Occipital lobe (tissue), 3 donors: ENCODE measurements at places on chromosomes 6 and 20.

GRCh38 chr6:64497634-64498033 is 862.0 kb downstream of the PHF3 start:
- no peak for DNase-seq

DNA sequence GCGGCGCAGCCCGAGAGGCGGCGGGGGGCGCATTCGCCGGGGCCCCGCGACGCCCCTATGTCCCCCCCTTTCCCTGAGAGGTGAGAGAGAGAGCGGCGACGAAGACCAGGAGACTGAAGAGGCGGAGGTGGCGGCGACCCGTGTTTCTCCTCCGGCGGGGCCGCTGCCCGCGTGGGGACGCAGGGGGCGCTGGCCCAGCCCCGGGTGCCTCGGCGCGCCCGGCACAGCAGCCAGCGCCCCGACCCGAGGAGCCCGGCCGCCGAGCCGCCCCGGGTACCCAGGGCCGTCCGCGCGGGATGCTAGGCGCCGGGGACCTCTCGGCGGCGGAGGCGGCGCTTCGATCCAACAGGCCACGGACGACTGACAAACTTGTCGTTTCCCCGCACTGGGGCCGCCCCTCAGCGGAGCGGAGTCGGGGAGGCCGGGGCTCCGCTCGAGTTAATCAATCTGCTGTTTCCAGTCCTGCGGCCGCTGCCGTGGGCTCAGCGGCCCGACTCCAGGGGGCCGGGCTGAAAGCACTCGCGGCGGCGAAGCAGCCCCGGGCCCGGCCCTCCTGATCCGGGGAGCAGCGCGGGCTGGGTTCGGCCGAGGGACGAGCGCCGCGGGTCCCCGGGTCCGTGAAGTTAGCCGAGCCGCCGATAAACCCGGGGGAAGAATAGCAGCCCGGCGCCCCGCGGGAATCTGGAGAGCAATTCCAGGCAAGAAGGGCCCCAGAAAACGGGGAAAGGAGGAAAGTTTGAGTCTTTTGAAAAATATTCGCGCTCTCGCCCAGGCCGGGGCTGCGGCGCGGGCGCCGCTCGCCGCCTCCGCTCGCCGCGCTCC is 631 bp downstream of the MDGA1 start:
- DNase-seq, result no peak

DNA sequence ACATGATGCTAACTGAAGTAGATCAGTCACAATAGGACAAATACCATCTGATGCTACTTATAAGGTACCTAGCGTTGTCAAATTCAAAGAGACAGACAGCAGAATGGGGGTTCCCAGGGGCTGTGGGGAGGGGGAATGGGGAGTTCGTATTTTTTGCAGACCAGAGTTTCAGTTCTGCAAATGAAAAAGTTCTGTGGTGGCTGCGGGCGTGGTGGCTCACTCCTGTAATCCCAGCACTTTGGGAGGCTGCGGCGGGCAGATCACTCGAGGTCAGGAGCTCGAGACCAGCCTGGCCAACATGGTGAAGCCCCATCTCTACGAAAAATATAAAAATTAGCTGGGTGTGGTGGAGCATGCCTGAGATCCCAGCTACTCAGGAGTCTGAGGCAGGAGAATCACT is 68.1 kb downstream of the SLC22A23 start:
- DNase-seq, result no peak

DNA sequence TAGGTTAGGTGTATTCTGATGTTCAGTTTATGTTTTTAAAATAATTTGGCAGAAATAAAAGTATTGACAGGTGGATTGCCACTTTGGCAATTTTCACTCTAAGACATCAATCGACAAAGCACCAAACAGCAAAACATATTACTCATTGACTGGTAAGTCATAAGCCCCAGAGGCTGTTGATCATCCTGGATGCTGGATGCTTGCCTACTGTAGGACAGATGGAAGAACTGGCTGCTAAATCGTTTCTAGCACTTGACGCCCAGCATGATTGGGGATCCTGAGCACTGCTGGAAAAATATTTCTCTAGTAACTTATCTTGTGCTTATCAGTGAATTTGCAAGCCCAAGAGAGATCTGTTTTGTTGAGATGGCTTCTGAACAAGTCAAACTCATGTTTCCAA is 1001.9 kb upstream of the FLRT3 start:
- no peak for DNase-seq

GRCh38 chr6:154894902-154895301 is 100.2 kb upstream of the TIAM2 start:
- no peak for DNase-seq

DNA sequence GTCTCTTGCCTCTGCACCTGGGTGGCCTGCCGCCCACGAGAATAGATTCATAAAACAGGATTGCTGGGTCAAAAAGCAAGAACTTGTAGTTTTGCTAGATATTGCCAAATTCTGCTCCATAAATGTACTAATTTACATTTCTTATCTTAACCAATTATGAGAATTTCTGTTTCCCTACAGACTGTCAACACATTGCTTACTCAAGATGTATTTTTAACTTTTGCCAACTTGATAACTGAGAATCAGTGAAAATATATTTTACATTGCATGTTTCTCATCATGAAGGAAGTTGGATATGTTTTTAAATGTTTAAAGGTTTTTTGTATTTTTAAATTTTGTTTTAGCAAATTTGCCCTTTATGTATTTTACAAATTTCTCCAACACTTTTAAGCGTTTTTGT is 664.8 kb downstream of the MMUT start:
- no peak for DNase-seq

DNA sequence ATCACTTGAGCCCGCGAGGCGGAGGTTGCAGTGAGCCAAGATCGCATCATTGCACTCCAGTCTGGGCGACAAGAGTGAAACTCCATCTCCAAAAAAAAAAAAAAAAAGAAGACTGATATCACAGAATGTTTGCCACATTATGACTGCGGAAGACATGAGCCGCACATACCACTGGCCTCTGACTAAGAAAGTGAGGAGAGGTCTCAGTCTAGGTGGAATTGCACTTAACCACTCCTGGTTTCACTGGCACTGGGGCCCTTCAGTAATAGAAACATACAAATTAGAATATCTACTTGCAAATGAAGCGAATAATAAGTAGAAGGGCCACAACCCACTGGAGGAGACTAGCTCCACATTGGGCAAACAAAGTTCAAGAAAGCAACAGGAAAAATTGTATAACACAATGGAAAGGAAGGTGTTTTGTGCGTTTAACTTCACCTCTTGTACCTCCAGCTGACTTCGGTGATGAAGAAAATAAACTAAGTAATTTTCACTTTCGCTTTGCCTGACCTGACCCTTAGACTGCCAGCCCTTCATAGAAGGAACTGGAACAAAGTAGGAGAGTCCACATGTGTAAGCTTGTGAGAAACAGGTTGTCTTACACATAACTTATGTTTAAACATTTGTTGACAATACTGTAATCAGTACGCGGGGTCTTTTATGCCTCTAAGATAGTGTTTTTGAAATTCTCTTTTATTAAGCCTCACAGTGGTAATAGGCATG is 147.5 kb upstream of the TSHZ2 start:
- no peak for DNase-seq

DNA sequence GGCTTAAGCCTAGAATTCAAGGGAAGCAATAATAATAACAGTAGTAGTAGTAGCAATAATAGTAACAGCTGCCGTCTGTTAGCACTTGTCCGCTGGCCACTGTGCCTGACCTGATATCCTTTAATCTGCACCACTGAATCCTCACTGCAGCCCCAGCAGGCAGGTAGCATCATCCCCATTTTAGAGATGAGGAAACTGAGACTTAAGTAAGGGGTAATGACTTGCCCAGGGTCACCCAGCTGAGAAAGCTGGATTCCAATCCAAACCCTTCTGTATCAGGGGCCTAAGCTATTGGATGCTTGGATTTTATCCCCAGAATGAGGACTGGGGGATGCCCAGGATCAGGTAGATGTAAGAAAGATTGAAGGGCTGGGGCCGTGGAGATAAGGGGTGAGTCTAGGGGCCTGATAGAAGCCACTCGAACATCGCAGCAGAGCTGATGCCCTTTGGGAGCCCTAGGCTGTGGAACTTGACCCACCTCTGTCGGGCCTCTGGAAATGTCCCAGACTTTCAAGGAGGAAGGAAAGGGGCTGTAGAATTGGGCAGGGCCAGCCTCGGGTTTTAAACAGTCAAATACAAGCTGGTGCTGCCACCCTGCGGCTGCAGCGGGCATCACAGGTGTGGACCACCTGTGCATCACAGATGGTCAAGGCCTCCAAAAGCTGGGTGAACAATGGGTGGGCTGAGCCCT is 102.1 kb upstream of the MYL9 start:
- DNase-seq, result peak; percentile 21

DNA sequence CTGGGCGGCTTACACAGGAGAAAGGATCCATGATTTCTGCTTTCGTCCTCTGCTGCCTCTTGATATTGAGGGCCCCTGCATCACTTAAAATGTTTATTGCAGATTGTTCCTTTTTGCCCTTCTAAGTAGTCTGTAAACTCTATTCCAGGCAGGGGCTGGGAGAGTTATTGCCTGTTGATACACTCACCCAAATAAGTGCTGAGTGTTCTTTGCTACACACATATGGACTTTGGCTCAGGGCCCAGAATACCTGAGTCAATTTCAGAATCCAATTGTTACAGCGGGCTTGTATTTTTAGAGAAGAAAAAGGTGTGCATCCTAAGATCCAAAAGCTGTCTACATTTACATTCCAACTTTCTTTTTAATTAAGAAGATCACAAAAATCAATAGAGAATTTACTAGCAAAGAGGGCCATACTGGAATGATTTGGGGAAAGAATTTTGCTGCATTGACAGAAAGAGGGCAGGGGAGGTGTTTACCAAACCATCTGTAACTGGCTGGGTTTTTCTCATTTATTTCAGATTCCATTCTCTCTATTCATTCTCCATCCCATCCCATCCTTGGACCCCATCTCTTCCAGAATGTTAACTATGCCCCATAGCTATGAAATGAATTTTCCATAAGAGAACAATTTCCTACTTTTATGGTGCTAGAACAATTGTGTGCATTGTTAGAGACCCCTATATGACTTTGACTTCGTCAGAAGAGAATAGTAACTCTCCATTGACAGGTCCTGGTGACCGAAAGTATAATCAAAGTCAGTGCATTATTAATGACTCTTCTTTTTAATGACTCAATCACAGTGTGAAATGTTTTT is 959.9 kb upstream of the FLRT3 start:
- DNase-seq, result no peak

DNA sequence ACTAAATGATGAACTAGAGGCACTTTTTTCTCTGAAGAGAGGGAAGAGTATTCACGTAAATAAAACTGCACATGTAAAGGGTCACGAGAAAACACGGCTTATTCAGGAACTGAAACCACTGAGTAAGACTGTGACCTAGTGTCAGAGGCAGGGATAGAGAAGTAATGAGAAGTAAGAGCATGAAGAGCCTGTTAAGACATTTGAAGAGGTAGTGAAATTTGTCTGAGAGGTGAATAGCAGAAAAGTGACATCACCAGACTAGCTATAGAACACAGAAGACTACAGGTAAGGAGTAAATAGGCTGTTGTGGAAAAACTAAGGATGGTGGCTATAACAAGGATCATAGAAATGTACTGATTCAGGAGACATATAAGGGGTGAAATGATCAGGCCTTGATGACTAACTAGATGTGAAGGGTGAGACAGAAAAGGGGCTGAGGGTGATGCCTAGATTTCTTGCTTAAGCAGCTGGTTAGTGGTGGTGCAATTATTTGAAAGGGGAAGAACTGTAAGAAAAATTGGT is 76.8 kb downstream of the REV3L start:
- DNase-seq, result no peak

DNA sequence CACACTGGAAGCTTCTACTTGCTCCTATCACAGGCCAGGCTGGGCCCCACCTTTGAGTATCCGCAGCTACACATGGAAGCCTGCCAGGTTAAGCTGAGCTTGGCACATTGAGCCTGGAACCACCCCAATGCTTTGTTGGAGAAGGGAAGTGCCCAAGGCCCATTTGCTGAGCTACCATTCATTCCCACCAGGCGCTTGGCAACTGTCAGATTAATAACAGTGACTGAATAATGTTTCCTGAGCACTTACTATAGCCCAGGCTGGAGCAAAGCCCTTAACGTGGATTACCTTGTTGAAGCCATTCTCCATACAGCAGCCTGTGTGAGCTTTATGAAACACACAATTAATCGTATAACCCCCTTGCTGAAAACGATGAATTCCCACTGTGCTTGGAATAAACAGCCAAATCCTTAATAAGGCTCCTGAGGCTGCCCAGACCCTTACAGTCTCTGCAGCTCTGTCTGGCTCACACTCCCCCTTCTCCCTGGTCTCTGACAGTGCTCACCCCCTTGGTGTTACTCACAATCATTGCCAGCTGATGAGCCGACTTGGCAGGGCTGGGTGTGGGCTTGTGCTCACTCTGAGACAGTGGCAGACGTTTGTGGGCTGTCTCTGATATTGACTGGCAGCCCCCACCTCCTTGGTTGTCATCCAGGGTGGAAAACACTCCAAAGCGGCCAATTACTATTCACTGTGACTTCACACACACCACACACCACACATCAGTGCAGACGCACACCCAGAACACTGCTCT is 357.1 kb downstream of the MAFB start:
- DNase-seq, result no peak

DNA sequence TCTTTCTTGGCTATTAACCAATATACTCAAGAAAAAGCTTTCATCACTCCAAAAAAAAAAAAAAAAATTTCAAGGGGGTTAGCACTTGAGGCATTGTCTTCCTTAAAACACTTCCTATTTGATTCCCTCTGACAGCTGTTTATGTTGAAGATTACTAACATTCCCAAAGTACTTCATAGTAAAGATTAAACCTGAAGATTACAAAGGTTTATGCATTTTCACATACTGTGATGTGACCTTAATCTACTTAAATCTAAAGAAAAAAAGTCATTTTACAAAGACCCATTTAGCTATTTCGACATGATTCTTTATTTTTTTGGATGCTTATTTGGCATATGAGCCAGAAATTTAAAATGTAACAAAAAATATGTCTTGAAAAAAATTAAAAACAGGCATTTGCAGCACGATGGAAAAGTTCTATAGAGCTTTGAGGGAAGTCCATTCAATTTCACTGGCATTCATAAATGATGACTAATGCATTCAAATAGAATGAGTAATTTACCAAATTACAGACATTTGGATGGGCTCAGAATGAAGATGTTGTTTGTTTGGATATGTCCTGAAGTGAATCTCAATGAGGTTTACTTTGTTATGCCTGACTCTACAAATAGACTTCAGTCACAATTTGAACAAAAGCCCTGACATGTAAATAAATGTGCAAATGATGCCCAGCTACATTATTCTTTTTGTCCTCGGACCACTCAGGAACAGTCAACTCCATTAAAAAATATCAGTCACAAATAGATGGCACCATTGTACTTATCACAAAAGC is 674.6 kb upstream of the MARCKS start:
- no peak for DNase-seq

DNA sequence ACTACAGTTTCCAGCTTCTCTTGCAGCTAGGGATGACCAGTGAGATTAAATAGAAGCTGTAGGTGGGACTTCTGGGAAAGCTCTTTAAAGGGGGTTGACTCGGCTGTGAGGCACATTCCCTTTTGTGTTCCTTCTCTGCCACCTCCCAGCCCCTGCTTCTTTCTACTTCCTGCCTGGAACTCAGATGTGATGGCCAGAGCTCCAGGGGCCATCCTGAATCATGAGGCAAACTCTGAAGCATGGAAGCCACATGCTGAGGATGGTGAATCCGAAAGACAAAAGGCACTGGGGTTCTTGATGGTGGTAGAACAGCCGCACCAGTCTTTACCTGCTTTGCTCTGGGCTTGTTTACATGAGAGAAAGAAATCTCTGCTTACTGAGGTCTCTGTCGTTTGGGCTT is 9.1 kb downstream of the CEBPB start:
- no peak for DNase-seq

GRCh38 chr20:17449031-17449430 is 82.1 kb downstream of the BFSP1 start:
- DNase-seq, result no peak
